Jurkat, Clone E6-1 (cell line): ENCODE measurements at places on chromosomes 16 and 17.
A peak's percentile ranks its signal among the peaks of the same experiment; 100 is the strongest.

DNA sequence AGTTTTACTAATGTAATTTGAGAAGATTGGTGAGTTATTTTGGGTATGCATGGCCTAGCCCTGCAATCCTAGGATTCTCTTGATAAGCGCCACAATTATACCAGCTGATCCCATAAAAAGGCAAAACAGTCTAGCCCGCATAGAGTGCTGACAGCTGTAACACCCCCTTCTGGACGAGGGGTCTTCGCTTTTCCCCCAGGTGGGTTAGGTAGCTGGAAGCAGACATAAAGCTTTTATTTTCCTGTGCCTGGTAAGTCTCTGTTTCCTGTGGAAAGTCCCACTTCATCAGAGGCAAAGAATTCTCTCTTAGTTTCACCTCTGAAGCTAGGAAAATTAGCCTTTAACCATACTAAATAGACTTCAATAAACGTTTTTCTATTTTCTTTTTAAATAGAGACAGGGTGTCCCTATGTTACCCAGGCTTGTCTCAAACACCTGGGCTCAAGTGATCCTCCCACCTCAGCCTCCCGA, 108.3 kb downstream of the YPEL2 start:
- no peak for DNase-seq

DNA sequence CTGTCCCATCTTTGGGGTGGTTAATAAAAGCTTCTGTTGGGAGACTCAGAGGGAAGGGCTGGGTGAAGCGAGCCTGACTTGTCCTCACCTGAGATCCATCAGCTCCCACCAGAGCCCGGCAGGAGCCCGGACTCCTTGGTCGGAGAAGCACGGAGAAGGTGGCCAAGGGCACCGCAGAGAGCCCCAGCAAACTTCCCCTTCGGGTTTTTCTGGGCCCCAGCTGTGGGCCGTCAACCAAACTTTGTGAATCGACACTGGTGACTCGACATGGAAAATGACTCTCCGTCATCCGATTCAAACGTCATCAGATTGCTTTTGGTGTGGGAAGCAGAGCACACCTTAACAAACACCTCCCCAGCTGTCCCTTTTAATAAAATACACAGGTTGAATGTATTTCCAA, 21.4 kb downstream of the ENPP7 start:
- no peak for DNase-seq

GRCh38 chr16:81242977-81243618, 4.6 kb downstream of the BCO1 start:
- DNase-seq, result no peak

GRCh38 chr16:58329135-58329534, 34.3 kb upstream of the PRSS54 start:
- no peak for DNase-seq

- DNase-seq, result no peak
These were observed 52.2 kb downstream of the CCT6B start for GRCh38 chr17:34909040-34909439.

DNA sequence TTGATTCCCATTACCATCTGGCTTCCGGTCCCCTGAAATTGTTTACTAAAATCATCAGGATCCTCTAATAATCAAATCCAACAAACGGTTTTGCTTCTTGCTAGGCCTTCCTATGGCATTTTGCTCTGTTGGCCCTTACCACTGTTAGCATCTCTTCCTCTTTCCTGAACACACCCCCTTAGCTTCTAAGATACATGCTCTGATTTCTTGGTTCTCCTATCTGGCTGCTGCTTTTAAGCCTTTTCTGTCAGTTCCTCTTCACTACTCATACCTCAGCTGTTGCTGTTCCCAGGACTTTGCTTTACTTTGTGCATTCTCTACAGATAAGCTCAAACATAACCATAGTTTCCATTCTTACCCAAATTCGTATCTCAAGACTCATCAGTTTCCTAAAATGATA, 11.4 kb downstream of the CAPNS2 start:
- no peak for DNase-seq

- peak; percentile 87 for DNase-seq
These were observed 2.8 kb upstream of the XAF1 start for GRCh38 chr17:6753006-6753445.

DNA sequence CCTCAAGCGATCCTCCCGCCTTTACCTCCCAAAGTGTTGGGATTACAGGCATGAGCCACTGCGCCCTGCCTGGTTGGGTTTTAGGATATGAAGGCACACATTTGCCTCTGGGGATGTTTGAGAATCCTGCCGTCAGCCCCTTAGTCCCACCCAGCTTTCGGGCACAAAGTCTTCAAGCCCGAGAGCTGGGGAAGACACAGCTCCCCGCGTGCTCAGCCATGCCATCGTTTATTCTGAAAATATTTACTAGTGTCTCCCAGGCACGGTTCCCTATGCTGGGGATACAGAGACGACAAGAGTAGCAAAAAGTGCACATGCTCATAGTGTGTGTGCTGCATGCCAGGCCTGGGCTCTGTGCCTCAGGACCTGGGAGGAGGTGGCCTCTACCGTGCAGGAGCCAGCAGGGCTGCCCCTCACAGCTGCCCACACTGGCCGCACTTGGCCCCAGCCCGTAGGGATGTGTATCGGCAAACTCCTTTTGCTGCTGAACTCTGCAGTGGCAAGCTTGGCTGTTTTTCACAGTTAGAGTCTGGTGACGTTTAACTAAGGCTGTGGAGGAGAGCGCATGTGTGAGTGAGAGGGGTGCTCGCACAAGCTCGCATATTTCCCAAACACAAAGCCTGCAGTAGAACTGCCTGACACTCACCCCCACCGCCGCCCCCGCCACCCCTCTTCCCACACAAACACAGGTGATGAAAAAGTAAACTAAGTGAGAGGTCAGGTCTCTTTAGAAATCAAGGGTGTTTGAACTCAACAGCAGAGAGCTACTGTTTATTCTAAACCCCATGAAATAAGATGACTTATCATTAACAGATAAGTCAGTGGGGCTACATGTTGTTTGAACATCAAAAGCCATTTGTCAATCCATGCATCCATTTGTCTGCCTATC, 266.4 kb downstream of the MRTFB start:
- no peak for DNase-seq

GRCh38 chr16:55272744-55273143, 51.3 kb upstream of the IRX6 start:
- DNase-seq, result no peak

DNA sequence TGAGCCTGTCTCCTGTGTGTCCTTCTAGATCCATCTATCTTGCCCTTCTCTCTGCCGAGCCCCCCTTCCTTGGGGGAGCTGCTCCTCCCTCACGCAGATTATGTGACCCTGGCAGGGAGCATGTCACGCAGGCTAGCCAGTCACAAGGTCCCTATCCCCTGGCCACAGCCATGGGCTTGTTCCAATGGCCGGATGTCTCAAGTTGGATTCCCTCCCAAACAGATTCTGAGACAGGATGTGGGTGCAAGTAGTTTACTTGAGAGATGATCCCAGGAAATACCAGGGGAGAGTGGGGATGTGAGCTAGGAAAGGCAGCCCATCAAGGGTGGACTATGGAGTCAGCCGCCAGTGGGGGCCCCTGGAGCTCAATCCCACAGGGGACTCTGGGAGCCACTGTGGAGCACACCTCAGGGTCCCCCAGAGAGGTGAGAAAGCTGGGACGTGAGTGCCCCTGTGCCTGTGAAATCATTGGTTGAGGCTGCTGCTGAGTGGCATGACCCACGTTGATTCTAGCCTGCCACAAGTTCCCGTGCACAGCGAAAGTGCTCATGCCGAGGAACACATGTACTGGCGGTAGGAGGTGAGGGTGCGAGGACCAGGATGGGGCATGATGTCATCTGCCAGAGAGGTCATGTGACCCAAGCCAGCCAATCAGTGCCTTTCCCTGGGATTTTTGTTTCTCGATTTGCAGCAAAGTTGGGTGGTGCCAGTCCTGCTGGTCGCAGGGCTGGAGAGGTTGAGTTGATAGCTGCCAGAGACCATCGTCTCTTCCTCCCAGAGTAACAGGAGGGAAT, 6.4 kb upstream of the CRISPLD2 start:
- DNase-seq, result no peak

DNA sequence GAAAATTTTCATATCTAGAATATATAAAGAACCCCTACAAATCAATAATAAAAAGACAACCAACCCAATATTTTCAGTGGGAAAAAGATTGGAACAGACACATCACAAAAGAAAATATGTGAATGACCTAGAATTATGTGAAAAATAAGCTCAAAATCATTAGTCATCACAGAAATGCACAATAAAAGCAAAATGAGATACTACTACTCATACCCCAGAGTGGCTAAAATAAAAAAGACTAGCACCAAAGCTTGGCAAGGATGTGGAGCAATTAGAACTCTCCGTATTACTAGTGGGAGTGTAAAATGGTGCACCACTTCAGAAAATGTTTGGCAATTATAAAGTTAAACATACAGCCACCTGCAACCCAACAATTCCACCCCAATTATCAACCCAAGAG, 48.0 kb upstream of the CDH5 start:
- no peak for DNase-seq

DNA sequence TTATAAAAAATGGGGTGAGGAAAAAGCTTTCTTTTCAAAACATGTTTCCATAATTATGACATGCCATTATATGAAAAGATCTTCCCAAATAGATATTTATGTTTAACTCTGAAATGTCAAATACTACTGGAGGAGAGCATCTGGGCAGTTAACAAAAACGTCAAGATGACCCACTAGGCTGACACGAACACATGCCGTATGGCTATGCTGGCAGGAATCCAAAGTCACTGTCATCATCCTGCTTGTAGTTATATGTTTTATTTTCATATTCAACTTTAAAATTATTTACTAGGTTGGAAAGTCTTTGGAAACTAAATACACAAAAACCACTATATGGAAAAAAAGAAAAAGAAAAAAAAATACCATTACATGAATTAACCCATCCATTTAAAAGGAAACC, 27.3 kb downstream of the ANKFY1 start:
- DNase-seq, result no peak

DNA sequence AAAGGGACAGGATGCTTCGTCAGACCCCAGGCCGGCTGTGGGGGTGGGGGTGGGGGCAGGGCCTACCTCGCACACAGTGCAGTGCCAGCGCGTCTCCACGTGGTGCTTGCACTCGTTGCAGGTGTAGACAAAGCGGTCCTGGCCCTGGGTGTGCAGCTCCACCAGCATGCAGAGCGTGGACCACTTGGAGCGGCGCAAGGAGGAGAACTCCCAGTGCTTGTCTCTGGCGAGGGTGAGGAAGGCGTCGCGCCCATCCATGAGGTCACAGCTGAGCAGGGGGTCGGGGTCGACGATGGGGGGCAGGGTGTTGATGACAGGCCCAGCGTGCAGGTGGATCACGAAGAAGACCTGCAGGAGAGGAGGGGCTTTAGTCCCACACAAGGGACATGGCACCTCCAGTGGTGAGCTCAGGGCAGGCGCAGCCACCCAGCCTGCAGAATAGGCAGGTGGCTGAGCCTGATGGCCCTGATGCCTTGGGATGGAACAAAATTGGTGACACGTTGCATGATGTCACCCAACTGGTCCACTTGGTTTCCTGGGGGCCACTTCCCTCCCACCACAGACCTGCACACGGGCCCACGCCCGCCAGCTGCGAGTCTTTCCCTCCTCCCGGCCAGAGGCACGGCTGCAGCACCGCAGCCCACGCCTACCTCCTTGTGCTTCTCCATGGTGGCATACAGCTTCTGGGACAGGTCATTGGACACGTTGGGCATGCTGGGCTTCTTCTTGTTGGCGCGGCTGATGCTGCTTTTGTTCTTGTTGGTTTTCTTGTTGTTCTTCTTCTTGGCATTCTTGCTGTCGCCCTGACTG, 14.0 kb upstream of the TRAP1 start:
- DNase-seq, result no peak

DNA sequence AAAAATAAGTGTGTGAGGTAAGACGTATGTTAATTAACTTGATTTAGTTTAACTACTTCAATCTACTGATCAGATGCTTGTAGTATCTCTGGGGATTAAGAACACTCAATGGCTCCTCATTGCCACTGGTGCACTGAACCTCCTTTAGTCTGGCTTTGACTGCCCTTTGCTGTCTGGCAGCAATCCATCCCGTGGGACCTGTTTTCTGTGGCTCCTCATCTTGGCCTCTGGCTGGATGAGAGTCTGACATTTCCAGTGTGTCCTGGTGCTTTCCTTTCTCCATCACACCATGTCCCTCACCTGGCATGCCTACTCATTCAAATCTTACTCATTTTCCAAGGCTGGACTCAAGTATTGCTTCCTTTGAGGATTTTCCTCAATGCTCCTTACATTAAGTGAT, 212.2 kb downstream of the CA10 start:
- no peak for DNase-seq

- DNase-seq, result no peak
These were observed 15.4 kb downstream of the USP6 start for GRCh38 chr17:5131146-5131715.

GRCh38 chr17:7834542-7834956, 532 bp downstream of the KDM6B start:
- DNase-seq, result no peak

DNA sequence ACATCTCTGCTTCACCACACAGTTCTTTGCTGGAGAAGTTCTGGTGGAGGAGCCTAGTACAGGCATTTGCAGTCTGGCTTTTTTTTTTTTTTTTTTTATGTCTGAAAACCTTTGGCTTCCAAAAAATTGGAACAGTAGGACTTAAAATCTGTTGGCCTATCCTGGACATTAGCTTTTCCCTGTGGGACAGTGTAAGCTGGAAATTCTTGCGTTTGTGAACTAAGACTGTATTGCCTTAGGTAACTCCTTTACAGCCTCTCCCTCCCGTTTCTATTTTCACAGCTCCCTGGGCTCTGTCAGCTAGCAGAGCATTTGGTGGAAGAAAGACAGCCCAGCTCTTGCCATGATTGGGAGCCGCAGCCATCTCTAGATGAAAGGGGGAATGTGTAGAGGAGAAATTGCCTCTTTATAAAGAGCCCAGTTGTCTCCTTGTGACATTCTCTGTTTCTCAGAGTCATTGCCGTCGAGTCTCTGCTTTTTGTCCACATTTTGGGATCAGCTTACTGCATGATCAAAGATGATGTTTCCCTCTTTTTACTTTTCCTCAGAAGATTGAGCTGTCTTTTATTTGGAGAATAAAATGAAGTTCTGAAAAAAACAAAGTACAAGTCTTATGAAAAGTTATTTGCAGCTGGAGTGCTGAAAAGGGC, 227.5 kb downstream of the SPECC1 start:
- no peak for DNase-seq

DNA sequence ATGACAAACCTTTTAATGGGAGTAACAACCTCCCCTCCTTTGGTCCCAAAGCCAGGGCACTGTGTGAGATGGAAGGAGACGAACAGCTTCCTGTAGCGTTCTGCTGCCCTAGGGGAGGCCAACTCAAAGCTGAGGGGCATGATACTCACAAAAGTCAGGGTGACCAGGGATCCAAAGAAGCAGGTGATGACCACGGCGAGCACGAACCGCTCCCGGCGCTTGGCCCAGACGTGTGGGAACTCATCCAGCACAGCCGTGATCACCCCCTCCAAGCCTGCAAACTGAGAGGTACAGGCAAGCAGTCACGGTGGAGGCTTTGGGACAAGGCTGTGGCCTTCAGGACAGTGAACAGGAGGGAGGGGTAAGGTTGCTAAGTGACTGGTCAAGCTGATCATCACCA, 25.1 kb downstream of the SLC6A4 start:
- DNase-seq, result no peak
